ENCODE measurements at places on chromosomes 5 and 9. TPM values are rescaled to one million over a fixed set of nuclear protein-coding genes. Genes with fewer than 3 reads are reported as not detected.
A peak's percentile ranks its signal among the peaks of the same experiment; 100 is the strongest.

IFNB1 gene
- not detected for total RNA-seq

SLCO6A1 gene
- not detected for total RNA-seq

NIM1K gene
- total RNA-seq = 0.39 TPM

WDR38 gene
- total RNA-seq = not detected

CWC27 gene
- total RNA-seq = 27.5 TPM

- H3K36me3 ChIP-seq = no peaks in the 10 kb centered on the region
- no peaks in the 10 kb centered on the region for H3K4me1 ChIP-seq
- H3K27me3 ChIP-seq = no peaks in the 10 kb centered on the region
- no peak for DNase-seq
Observed at GRCh38 chr9:72453797-72454196, 67.6 kb upstream of the TMC1 start.

DNA sequence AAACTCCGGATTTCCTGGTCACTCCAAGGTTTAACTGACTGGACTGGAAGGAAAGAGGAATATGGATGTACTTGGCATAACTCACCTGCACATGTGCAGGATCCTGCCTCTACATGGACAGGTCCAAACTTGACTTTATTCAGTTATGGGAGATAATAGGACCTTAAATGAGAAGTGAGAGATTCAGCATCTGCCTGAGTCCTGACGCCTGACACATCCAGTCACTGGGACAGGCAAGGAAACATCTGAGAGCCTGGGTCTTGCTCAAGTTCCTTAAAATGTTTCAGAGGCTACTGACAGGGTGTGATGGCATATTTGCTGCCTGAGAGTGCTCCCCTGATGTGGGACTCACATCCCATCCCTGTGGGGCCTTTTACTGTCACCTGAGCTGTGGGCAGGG, 34.9 kb downstream of the ZNF354A start:
- no peaks in the 10 kb centered on the region for H3K36me3 ChIP-seq
- no peak overlapping the region for H3K4me3 ChIP-seq
- H3K27me3 ChIP-seq = no peaks in the 10 kb centered on the region

GRCh38 chr9:93822229-93822628, 132.9 kb downstream of the BARX1 start:
- no peak overlapping the region for H3K4me3 ChIP-seq
- DNase-seq = no peak
- H3K27ac ChIP-seq = no peak overlapping the region
- H3K4me1 ChIP-seq = peaks cover 7% of the 10 kb centered on the region
- H3K27me3 ChIP-seq = no peaks in the 10 kb centered on the region

GRCh38 chr5:139651853-139652787, 4.0 kb downstream of the CXXC5 start:
- peaks cover 68% of the 10 kb centered on the region for H3K4me1 ChIP-seq
- peak overlapping the region; percentile 90 for H3K27ac ChIP-seq
- H3K36me3 ChIP-seq = peaks cover 16% of the 10 kb centered on the region
- peak overlapping the region; percentile 50 for H3K4me3 ChIP-seq
- peak; percentile 92 for DNase-seq

- H3K4me3 ChIP-seq = no peak overlapping the region
- no peaks in the 10 kb centered on the region for H3K36me3 ChIP-seq
- peaks cover 3% of the 10 kb centered on the region for H3K27me3 ChIP-seq
Observed at GRCh38 chr9:96177005-96177718, 124.8 kb downstream of the HSD17B3 start.

- no peaks in the 10 kb centered on the region for H3K4me1 ChIP-seq
- no peak for DNase-seq
- H3K27ac ChIP-seq = no peak overlapping the region
Observed at GRCh38 chr5:172729588-172729987, 41.4 kb downstream of the DUSP1 start.

GRCh38 chr9:83066771-83067170, 3.8 kb upstream of the RASEF start:
- H3K36me3 ChIP-seq = no peaks in the 10 kb centered on the region
- H3K4me3 ChIP-seq = no peak overlapping the region
- no peak for DNase-seq
- peaks cover 2% of the 10 kb centered on the region for H3K27me3 ChIP-seq
- H3K27ac ChIP-seq = no peak overlapping the region
- H3K4me1 ChIP-seq = no peaks in the 10 kb centered on the region

GRCh38 chr5:80276186-80276585, 20.3 kb upstream of the SERINC5 start:
- DNase-seq = no peak
- no peaks in the 10 kb centered on the region for H3K36me3 ChIP-seq

GRCh38 chr9:116654059-116654355, 33.1 kb upstream of the TRIM32 start:
- no peak overlapping the region for H3K4me3 ChIP-seq
- H3K36me3 ChIP-seq = no peaks in the 10 kb centered on the region
- no peak overlapping the region for H3K27ac ChIP-seq

DNA sequence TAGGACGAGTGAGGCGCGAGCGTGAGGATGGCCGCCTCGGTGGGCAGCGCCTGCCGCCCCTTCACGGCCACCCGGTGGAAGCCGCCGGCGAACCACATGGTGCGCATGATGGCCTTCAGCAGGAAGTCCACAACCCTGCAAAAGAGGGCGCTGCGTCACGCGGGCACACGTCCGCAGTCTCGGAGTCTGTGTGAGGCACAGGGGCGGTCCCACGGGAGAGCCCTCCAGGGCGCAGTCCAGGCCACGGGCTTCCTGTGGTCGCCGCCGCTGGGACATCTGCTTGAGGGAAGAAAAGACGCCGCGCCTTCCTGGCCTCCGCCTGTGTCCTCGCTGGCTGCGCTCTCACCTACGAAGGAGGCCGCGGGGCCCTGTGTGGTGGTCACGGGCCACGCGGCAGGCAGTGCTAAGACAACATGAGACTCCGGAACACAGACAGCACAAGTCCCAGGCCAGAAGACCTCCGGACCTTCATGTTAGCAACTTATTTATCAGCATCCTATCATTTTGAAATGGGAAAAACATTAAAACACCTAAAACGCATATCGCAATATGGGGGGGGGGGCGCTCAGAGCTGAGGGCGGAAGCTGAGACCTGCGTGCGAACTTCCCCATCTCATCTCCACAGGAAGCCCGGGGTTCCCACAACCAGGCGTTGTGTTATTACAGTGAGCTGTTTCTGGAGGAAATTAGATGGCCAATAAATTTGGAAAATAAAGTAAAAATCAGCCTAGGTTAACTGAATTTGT, 28.8 kb downstream of the LPCAT1 start:
- peaks cover 40% of the 10 kb centered on the region for H3K36me3 ChIP-seq
- H3K4me3 ChIP-seq = peak overlapping the region; percentile 56
- peak; percentile 91 for DNase-seq
- H3K27me3 ChIP-seq = no peaks in the 10 kb centered on the region

- H3K4me1 ChIP-seq = no peaks in the 10 kb centered on the region
- no peaks in the 10 kb centered on the region for H3K27me3 ChIP-seq
- H3K4me3 ChIP-seq = no peak overlapping the region
- DNase-seq = no peak
- H3K27ac ChIP-seq = no peak overlapping the region
Observed at GRCh38 chr5:139828207-139828895, 32.7 kb downstream of the PSD2 start.

DNA sequence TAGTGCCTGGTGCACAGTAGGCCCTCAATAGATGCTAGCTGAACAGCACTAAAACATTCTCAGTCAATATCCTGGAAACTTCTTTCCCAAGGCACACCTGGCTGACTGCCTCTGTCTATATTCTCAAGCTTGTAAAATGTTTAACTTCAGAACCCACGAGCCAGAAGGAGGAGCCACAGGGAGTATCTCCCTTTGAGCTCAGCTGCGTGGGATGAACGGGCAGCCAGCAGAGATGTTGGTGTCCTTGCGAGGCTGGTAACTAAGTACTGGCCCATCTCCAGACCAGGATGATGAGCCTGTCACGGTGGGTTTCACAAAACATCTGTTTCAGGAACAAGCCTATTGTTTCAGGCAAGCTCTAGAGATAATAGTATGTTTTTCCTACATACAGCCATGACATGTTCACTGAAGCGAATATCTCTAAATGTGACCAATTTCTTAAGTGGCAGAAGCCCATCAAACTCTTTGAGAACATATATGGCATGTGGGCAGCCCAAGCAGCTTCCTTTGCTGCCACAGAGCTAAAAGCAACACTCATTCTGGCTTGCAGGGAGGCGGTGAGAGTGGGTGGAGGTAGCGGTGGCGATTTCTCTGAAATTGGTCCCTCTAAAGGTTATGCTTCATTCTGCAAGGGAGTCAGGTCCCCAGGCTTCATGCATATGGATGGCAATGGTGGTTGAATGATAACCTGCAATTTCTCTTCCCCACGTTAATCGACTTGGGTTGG, 206.2 kb downstream of the TTLL11 start:
- H3K27me3 ChIP-seq = no peaks in the 10 kb centered on the region
- H3K4me3 ChIP-seq = no peak overlapping the region
- no peaks in the 10 kb centered on the region for H3K36me3 ChIP-seq
- no peak overlapping the region for H3K27ac ChIP-seq
- peaks cover 4% of the 10 kb centered on the region for H3K4me1 ChIP-seq
